CD4-positive, CD25-positive, alpha-beta regulatory T cell (primary cell): ENCODE measurements at places on chromosomes 16 and 17.

DNA sequence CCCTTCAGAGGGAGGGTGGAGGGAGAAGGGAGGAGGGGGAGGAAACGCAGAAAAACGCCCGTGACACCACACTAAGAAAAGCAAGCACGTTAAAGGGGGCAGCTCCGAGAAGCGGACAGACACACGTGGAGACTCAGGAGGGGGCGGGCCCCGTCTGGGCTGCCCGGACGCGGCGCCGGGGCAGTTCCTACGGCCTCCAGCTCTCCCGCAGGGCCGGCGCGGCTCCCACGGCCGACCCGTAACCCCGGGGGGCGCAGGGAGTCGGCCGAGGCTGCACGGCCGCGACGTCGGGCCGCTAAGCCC, 362 bp downstream of the KLHDC4 start:
- peak; percentile 44 for DNase-seq

- no peak for DNase-seq
Measured at GRCh38 chr17:3447625-3448024, 14.0 kb upstream of the OR1E2 start.

DNA sequence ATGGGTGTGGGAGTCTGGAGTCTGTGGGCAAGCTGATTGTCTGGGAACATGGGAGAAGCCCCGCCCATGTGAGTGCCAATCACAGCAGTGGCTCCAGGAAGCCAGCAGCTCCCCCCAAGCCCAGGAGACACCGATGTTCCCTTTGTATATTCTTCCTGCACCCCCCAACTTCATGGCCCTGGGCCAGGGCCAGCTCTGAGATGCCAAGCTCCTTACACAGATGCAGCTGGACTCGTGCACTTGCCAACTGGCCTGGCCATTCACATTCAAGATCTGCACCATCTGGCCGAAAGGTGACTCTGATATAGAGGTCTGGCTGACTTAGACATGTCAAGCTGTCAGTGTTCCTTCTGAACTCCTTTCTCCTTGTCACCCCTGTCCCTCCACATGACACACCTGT, 50.5 kb downstream of the CACNG5 start:
- no peak for DNase-seq

DNA sequence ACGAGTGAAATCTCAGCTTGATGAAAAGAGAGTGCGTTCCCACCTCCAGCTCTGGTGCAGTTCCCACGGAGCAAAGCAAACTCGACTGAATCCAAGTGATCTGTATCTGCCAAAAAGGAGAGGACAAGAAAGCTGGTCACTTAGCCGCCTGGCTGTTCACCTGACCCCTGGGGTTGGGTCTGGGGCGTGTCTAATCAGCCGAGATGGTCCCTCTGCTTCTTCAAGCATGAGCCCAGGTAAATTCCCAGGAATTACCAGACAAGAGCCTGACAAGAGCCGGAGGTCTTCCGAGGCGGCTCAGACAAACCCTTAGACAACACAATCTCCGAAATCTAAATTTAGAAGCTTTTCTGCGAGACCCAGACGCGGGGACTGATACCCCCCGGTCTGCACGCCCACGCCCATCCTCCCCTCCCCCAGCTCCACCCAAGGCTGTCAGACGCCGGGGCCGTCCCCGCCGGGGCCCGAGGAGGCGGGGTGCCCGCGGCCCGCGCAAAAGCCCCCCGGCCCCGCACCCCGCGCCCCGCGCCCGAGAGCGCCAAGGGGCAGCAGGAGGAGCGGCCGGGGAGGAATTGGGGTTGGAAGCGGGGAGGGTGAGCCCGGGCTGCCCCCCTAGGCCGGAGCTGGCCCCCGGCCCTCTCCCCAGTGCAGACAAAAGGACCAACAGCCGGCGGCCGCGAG, 674 bp downstream of the ZNF821 start:
- peak; percentile 53 for DNase-seq

DNA sequence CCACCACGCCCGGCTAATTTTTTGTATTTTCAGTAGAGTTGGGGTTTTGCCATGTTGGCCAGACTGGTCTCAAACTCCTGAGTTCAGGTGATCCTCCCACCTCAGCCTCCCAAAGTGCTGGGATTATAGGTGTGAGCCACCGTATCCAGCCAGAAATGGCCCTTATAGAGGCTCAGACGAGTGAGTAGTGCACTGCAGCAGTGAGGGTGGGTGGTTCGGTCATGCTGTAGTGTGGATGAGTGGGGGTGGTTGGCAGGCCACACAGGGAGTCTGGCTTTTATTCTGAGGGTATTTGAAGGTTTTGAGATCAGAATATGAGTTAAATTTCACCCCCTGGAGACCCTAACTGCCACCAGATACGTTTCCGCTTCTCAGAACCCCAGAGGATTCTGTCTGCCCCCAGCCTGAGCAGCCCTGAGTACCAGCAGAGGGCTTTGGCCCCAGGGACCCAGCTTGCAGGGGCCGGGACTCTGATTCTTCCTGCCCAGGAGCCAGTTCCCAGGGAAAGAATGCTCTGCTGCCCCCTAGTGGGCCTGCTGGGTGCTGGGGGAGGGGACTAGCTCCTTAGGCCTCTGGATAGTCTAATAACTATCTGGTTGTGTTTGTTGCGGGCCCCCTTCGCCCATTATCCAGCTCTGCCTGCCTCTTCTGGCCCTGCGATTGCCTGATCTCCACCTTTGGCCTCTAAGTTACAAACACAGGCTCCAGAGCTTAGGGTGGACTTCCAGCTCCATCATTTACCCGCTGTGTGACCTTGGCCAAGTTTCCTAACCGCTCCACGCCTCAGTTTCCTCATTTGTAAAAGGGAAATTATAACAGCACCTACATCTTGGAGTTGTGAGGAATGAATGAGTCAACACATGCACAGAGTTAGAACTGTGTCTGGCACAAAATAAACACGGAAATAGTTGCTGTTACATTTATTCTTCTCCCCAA, 2.0 kb downstream of the ZNF771 start:
- peak; percentile 88 for DNase-seq

DNA sequence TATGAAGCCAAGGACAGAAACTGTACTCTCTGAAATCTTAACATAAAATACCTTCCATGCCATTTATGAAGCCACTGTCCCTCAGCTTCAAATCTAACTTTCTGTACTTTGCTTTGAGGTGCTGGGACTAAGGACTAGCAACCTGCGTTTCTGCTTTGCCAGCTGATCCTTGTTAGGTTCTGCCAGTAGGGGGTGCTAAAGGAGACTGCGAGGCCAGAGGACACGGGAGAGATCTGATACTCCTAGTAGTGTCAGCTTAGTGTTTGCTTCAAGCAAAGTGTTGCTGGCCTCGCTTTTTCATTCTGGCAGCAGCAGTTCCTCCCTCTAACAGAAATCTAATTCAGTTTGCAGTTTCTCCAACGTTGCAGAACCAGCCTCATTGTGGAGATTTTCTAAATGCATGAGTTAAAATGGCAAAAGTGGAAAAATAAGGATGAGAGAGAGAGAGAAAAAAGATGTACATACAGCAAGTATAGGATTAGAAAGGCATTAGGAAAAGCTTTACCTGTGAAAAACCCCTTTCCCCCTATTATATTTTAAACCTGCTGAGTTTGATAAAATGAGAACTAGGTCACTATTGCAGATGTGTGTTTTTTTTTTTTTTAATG, 297.5 kb downstream of the CA10 start:
- DNase-seq = peak; percentile 27

GRCh38 chr17:60421273-60422161, 772 bp upstream of the CHCT1 start:
- peak; percentile 79 for DNase-seq

GRCh38 chr17:14833201-14833785, 431.8 kb downstream of the PMP22 start:
- DNase-seq = no peak

GRCh38 chr17:83056583-83057396, 22.6 kb upstream of the METRNL start:
- DNase-seq = no peak

DNA sequence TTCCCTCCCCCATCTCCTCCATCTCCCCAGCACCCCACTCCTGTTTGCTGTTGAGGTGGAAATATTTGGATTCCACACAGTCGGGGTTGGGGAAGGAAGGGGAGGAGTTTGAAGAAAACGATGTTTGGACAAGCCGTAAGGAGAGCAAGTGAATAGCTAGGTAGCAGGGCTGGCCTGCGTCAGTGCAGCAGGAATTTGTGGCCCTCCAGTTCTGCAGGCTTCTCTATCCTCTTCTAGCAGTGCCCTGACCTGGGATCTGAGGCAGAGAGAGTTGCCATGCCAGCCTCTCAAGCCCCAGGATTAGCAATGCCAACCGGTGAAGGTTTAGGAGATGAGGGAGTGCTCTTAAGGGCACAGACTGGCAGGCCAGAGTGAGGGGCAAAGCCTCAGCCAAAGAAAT, 12.5 kb downstream of the TLCD2 start:
- no peak for DNase-seq

- no peak for DNase-seq
Measured at GRCh38 chr17:71224824-71225575, 895.8 kb upstream of the SOX9 start.

- DNase-seq = no peak
Measured at GRCh38 chr16:13708347-13709120, 211.4 kb upstream of the ERCC4 start.

GRCh38 chr16:68596266-68596665, 48.8 kb upstream of the CDH3 start:
- no peak for DNase-seq

- peak; percentile 80 for DNase-seq
Measured at GRCh38 chr17:1566505-1567199, 4.1 kb upstream of the PITPNA start.

- DNase-seq = no peak
Measured at GRCh38 chr17:76934561-76935320, 66.5 kb downstream of the MGAT5B start.

DNA sequence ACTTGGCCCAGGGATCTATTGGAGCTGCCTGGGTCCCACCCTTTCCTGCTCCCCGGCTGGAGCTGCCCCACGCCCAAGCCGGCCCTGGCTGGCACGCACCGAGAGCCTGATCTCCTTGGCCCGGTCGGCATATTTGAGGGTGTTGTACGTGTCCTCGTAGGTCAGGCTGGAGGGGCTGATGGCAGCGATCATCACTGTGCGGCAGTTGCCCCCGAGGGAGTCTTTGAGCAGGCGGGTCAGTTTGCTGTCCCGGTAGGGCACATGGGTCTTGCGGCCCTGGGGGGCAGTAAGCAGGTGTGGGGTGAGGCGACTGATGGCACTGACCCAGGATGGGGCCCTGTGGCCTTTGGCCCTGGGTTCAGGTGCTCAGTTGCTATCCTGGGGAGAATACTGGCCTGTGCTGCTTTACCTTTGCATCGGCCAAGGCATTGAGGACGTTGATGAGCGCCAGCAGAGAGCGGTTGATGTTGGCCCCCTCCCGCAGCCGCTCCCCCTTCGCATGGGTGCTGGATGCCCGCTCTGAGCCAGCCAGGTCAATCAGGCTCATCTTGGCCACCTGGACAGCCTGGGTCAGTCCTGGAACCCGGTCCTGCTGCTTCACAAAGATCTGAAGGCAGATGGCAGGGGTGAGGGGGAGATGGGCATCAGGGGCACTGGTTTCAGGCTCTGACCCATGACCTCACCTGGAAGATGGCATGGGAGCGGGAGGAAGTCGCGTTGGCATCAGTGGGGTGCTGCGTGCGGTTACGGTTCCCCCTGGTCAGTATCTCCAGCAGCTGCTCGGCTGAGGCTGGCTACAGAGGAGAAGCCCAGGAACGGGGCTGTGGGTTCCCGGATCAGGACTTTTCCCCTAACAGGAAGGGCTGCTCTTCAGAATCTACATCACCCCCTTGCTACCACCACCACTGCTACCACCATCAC, 13.5 kb downstream of the KIF18B start:
- DNase-seq = no peak
